T-cell (primary cell): ENCODE measurements at places on chromosomes 7 and 10.

DNA sequence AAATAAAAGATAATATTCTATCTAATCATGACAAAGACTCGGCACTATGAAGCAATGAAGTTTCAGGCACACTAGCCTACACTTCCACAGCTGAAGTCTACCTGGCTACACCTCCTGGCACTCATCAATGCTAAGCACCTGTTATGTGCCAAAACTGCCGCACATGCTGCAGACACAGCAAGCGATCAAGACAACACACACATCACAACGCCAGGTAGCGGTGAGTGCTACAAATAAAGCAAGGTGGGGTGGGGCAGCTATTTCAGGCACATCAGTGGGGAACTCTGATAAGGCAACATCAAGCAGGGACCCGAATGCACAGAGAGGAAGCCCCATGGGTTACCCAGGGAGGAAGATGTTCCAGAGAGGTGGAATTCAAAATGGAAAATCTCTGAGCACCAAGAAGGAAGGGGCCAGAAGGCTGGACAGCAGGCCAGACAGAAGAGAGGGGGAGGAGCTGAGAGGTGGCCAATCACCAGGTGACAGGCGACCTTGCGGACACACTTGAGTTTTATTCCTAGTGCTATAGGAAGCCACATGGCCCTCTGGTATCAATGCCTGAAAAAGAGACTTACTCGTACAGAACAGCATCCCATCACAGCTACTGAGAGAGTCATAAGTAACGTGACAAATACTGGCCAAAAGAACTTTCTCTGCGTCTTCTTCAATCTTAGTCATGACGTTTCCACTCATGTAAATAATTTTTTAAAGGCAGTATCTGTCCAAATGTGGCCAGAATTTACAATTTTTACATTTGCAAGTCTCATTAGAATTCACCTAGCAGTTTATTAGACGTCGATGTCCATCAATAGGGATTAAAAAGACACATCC is 8.0 kb downstream of the PSAP start:
- no peak overlapping the region for H3K4me3 ChIP-seq
- no peaks in the 10 kb centered on the region for H3K27me3 ChIP-seq
- H3K27ac ChIP-seq, result no peak overlapping the region
- no peaks in the 10 kb centered on the region for H3K36me3 ChIP-seq
- DNase-seq, result no peak
- peaks cover 32% of the 10 kb centered on the region for H3K4me1 ChIP-seq

- H3K4me3 ChIP-seq, result no peak overlapping the region
- no peak overlapping the region for H3K27ac ChIP-seq
- H3K36me3 ChIP-seq, result no peaks in the 10 kb centered on the region
Measured at GRCh38 chr7:18530224-18531179, 35.0 kb downstream of the HDAC9 start.

GRCh38 chr7:8443576-8444467 is 10.4 kb downstream of the NXPH1 start:
- no peaks in the 10 kb centered on the region for H3K36me3 ChIP-seq
- H3K27me3 ChIP-seq, result peaks cover 37% of the 10 kb centered on the region
- no peak for DNase-seq

DNA sequence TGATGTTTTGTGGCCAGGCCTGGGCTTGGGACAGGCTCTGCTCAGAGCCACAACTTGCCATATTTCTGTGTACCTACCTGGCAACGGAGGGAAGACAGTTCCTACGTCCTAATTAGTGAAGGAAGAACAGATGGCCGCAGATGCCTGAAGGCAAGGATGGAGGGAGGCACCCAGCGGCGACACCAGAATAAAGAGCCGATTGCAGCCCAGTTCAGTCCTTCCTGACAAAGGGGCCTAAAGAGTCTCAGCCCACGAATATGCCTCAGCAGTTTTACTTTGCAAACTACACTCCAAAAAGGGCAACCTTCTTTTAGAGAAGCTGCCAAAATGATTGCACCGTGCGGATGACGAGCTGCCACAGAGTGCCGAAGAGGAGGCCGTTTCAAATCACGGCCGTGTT is 585.8 kb downstream of the GLRX3 start:
- H3K4me1 ChIP-seq, result no peaks in the 10 kb centered on the region
- DNase-seq, result no peak
- no peaks in the 10 kb centered on the region for H3K27me3 ChIP-seq
- no peak overlapping the region for H3K4me3 ChIP-seq
- no peaks in the 10 kb centered on the region for H3K36me3 ChIP-seq

- H3K4me3 ChIP-seq, result no peak overlapping the region
- H3K36me3 ChIP-seq, result no peaks in the 10 kb centered on the region
- H3K27ac ChIP-seq, result peak overlapping the region; percentile 54
Measured at GRCh38 chr7:128940494-128941322, 3.0 kb downstream of the IRF5 start.

DNA sequence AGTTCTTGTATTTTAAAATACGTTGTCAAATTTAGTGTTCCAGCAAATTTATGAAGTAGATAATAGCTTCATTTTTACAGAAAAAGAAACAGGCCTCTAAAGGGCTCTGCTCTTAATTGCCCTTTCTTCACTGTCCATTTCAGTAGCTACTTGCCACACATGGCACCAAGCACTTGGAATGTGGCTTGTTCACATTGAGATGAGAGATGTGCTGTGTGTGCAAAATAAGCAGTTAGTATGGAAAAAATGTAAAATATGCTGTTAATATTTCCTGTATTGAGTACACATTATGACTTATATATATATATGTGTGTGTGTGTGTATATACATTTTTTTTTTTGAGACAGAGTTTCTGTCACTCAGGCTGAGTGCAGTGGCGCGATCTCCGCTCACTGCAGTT is 19.5 kb downstream of the RBM33 start:
- peaks cover 21% of the 10 kb centered on the region for H3K36me3 ChIP-seq
- H3K27ac ChIP-seq, result no peak overlapping the region
- DNase-seq, result no peak
- no peak overlapping the region for H3K4me3 ChIP-seq

DNA sequence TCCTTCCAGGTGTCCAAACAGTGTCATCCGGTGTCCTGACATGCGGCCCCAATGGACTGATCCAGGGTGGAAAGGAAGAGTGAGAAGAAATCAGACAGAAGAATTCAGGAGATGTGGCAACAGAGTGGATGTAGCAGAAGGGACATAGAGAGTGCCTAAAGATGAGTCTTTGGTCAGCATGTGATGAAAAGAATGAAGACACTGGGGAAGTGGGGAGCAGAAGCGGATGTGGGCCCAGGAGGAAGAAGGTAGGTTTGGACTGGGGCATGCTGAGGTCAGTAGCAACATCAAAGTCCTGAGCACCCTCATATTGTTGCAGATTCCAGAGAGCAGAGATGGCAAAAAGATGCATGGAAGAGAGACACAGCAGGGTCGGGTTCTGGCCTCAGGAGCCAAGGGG is 71.8 kb upstream of the STEAP1B start:
- no peak overlapping the region for H3K4me3 ChIP-seq
- DNase-seq, result no peak
- H3K27me3 ChIP-seq, result peaks cover 15% of the 10 kb centered on the region
- H3K27ac ChIP-seq, result no peak overlapping the region
- no peaks in the 10 kb centered on the region for H3K36me3 ChIP-seq
- H3K4me1 ChIP-seq, result peaks cover 2% of the 10 kb centered on the region

GRCh38 chr10:71068861-71069271 is 143.5 kb upstream of the UNC5B start:
- no peaks in the 10 kb centered on the region for H3K36me3 ChIP-seq
- no peaks in the 10 kb centered on the region for H3K4me1 ChIP-seq
- peaks cover 9% of the 10 kb centered on the region for H3K27me3 ChIP-seq

DNA sequence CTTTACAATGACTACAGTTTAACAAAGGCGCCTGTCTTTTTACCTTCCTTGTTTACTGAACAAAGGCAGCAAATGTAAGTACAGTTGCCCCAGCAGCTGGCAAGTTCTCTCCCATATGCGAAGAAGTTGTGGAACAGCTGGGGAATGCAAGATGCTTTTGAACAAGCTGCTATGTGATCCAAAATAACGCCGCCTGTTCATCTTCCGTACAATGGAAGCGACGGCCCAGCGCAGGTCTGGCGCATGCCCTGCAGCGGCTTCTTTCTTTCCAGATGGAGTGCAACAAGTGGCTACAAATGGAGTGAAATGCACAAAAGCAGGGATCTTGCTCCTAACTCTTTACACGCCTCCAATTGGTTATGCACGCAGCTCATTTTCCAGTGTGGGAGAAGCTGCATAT is 97.0 kb upstream of the SVIL start:
- no peak overlapping the region for H3K4me3 ChIP-seq
- DNase-seq, result no peak
- H3K27ac ChIP-seq, result no peak overlapping the region
- H3K27me3 ChIP-seq, result peaks cover 6% of the 10 kb centered on the region
- H3K4me1 ChIP-seq, result peaks cover 34% of the 10 kb centered on the region

DNA sequence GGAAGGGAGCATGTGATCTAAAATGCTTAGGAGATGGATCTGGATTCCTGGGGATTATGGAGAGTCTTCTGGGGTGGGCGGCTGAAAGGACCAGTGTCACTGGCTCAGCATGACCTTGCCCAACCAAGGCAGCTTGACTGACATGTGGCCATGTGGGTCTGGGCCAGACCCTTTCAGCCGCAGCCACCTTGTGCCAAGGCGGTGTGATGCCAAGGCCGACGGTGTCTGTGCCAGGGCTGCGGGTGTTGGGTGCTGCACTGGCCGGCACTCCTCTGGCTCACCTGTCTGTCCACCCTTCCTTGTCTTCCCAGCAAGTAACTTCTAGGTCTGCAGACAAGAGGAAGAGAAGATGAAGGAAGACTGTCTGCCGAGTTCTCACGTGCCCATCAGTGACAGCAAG is 8.8 kb downstream of the DEPP1 start:
- H3K36me3 ChIP-seq, result no peaks in the 10 kb centered on the region
- H3K4me1 ChIP-seq, result peaks cover 15% of the 10 kb centered on the region
- H3K27me3 ChIP-seq, result no peaks in the 10 kb centered on the region
- no peak for DNase-seq

DNA sequence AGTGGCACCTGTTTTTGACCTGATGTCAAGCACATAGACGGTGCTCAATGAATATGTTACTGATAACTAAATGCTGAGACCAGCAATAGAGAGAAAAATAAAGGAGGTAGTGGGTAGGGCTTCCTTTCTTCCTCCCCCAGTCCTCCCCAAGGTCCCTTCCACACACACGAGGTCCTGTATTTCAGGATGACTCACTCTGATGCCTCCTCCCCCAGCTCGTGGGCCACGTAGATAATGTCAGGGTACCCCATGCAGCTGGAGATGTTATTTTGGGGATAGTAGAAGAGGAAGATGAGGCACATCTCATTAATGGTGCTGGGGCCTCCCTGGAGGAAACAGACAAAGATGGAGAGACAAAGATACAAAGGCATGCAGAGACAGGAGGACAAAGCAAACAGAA is 17.3 kb downstream of the PRSS58 start:
- no peak overlapping the region for H3K27ac ChIP-seq
- H3K4me1 ChIP-seq, result no peaks in the 10 kb centered on the region
- H3K27me3 ChIP-seq, result peaks cover 17% of the 10 kb centered on the region
- no peak for DNase-seq
- no peak overlapping the region for H3K4me3 ChIP-seq

DNA sequence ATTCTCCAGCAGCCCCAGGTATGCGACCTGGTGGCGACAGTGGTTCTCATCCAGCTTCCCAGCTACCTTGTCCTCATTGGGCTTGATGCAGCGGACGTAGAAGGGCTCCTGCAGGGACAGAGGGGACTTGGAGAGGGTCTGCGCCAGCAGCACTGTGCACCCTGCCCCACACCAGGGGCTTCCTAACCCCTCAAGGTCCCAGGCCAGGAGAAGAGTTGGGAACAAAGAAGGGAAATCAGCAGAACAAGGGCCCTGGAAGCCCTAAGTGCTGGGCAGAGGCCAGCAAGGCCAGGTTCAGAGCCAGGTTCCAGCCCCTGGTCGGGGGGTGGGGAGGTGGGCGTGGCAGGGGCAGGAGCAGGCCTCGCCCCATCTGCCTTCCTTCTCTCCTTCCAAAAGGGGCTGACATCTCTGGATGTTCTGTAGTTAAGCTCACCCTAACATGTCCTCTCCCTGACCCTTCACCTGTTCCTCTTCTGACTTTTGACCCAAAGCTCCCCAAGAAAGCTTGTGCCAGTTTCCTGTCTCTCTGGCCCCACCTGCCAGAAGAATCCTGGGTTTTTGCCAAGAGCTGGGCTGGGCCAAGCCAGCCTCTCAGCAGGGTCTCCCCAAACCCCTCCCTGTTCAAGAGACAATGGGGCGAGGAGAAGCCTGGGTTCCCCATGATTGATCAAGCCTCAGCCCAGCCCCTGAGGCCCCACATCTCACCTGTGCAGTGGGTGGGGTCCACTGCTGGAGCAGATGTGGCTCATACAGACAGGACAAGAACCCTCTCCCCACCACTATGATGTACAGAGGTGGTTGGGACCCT is 11.9 kb downstream of the MYO1G start:
- H3K27me3 ChIP-seq, result no peaks in the 10 kb centered on the region
- no peak overlapping the region for H3K4me3 ChIP-seq
- H3K27ac ChIP-seq, result no peak overlapping the region

- peaks cover 5% of the 10 kb centered on the region for H3K27me3 ChIP-seq
- H3K36me3 ChIP-seq, result no peaks in the 10 kb centered on the region
- H3K27ac ChIP-seq, result no peak overlapping the region
Measured at GRCh38 chr7:74579800-74580685, 77.5 kb upstream of the GTF2I start.

DNA sequence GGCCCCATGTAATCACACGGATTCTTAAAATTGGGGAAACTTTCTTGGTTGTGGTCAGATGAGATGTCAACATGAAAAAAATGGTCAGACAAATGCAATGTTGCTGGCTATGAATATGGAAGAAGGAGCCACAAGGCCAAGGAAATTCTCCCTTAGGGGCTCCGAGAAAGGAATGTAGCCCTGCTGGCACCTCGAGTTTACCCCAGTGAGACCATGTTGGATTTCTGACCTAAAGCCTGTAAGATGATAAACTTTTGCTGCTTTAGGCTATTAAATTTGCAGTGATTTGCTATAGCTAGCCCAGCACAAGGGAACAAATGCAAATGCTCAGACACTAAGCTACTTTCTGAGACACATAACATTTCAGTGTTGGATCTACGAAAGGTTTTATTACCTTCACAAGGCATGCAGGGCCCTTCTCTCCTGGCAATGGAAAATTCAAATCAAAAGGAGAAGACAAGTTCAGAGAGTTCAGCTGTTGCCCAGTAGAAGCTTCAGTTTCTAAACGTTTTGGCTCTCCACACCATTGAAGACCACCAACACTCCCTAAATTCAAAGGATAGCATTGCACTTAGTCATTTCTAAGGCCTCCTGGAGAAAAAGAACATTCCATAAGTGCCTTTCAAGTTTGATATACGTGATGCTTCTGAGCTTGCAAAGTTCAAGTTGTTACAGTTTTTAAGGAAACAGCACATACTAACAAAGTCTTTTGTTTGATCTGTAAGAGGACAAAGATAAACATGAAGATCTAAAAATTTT is 23.4 kb downstream of the MCMBP start:
- DNase-seq, result no peak
- no peak overlapping the region for H3K4me3 ChIP-seq
- H3K27ac ChIP-seq, result no peak overlapping the region
- H3K36me3 ChIP-seq, result peaks cover 89% of the 10 kb centered on the region
- no peaks in the 10 kb centered on the region for H3K4me1 ChIP-seq

DNA sequence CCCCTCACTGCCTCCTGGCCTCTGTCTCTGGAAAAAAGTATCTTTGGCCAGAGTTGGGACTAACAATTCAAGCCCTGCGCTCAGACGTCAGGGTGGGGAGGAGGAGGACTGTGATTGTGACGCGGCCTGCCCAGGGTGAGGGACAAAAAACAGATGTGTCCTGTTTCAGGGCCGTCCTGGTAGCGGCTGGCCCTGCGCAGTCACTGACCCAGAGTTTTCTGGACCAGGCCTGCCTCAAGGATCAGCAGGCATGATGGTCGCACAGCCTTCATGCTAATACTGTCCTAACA is 110.1 kb downstream of the CYTH3 start:
- no peaks in the 10 kb centered on the region for H3K4me1 ChIP-seq
- H3K4me3 ChIP-seq, result no peak overlapping the region
- DNase-seq, result no peak
- H3K27me3 ChIP-seq, result no peaks in the 10 kb centered on the region
